ENCODE measurements at places on chromosomes 4 and X. TPM values are rescaled to one million over a fixed set of nuclear protein-coding genes. Genes with fewer than 3 reads are reported as not detected.

DNA sequence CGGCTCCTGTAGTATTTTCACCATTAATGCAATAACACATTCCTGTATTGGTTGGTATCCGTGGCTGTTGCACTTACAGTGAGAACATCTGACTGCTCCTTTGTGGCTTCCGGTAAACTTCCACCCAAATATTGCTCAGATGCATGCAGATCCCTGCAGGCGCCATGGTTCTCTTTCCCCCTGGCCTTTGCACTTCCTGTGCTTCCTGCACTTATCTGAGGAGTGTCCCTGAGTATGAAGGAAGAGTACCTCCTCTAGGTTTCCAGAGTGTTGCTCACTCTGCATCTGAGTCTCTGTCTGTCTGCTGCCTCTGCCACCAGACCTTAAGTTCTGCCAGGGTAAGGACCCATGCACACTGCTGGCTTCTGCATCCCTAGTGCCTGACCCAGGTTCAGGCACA is 117.2 kb upstream of the SLC34A2 start:
- DNase-seq, result no peak

- no peak for DNase-seq
These were observed 280.4 kb downstream of the CFAP47 start for GRCh38 chrX:36199928-36200327.

DNA sequence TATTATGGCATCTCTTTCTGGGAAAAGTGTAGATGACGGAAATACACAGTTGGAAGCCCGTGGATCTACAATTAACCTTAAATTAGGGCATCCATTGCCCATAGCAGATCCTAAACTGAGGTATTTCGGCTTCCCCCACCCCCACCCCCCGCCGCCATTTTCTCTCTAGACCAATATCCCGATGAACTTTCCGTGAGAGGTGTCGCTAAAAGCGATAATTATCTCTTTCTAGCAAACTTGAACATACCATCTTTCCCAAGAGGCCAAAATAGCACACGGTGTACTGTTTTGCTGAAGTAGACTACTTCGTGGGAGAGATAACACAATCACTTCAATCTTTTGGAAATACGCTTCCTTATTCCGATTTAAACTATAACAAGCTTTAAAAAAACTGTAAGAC is 554 bp downstream of the KLHL15 start:
- DNase-seq, result no peak

DNA sequence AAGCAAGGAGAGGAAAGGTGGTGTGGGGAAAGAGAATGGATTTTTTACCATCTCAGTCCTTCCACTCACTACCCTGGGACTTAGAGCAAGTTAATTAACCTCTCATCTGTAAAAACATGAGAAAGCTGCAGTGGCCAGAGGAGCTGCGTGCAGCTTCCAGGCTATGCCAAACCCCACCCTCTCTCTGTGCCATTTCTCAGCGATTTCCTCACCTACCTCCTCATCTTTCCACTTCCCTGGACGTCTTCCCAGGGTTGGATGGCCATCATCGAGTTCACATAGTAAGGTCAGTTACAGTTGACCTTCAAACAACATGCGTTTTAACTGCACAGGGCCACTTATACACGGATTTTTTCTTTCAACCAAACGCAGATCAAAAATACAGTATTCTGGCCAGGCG is 64.3 kb downstream of the SMIM20 start:
- DNase-seq, result no peak

GRCh38 chr4:75099321-75099720 is 166.4 kb downstream of the PARM1 start:
- DNase-seq, result no peak

GRCh38 chrX:80808881-80809411 is 731 bp downstream of the BRWD3 start:
- DNase-seq, result peak; percentile 37

GRCh38 chr4:38898245-38898644 is 30.6 kb downstream of the FAM114A1 start:
- DNase-seq, result no peak

DNA sequence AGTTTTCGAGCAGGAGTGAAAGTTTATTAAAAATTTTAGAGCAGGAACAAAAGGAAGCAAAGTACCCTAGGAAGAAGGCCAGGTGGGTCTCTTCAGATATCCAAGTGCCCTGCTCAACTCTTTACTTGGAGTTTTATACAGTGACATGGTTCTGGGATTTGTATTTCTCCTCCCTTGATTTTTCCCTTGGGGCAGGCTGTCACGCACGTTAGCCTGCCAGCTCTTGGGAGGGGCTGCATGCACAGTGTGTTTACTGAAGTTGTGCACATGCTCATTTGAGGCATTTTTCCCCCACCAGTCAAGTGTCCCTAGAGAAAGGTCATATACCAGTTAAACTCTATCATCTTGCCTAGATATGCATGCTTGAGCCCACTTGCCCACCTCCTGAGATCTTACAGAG is 102.5 kb upstream of the GABRA2 start:
- no peak for DNase-seq

GRCh38 chr4:185237175-185237574 is 27.8 kb downstream of the SNX25 start:
- DNase-seq, result no peak

DNA sequence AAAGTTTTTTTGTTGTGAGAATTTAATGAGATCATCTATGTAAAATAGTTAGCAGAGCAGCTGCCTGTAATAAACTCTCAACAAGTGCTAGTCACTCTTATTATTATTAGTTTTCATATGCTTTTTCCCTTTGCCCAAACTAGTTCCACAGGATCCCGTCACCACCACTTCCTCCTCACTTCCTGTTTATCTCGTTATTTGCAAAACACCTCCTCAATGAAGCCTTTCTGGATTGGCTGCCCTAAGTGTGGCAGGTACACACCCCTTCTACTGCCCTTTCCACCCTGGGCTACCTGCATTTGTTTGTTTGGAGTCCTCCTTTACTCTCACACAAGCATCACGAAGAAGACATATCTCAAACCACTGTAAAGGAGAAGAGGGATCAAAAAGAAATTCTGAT is 54.4 kb upstream of the KLF3 start:
- DNase-seq, result no peak

GRCh38 chrX:129609395-129609794 is 45.4 kb downstream of the APLN start:
- DNase-seq, result no peak

- no peak for DNase-seq
These were observed 144.8 kb downstream of the FRYL start for GRCh38 chr4:48635310-48635709.

DNA sequence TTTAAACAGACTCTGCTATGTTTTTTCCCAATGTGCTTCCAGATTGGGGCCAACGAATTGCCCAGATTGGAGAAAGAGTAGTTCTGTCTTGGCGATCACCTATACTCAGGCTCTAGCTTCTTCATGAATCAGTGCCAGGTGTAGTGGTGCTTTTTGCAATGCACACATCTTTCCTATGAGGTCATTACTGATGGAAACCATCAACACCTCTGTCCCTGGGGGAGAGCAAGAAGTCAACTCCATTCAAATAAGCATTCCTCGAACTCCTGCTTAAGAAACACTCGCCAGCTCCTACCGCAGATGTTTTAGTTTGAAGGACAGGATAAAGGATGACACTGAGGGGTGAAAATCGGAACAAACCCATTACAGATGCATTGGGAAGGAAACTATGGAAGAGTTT is 156.5 kb upstream of the DKK2 start:
- DNase-seq, result no peak

The CT47B1 gene
- not detected for total RNA-seq

The FRAS1 gene
- total RNA-seq, result 6.0 TPM

The RBM46 gene
- 0.08 TPM for total RNA-seq

The SOD3 gene
- total RNA-seq, result 2.6 TPM

The TMEM144 gene
- 2.6 TPM for total RNA-seq

The GPRASP1 gene
- total RNA-seq, result 3.8 TPM

The MAGEB1 gene
- total RNA-seq, result not detected

The CTAG2 gene
- total RNA-seq, result not detected
